ENCODE measurements at places on chromosomes 11 and 22. TPM values are rescaled to one million over a fixed set of nuclear protein-coding genes. Genes with fewer than 3 reads are reported as not detected.

- DNase-seq, result no peak
- no peaks in the 10 kb centered on the region for H3K4me1 ChIP-seq
- no peak overlapping the region for H3K27ac ChIP-seq
Observed at GRCh38 chr11:87754685-87755084, 420.6 kb downstream of the RAB38 start.

Gene OSM
- 1.6 TPM for total RNA-seq

DNA sequence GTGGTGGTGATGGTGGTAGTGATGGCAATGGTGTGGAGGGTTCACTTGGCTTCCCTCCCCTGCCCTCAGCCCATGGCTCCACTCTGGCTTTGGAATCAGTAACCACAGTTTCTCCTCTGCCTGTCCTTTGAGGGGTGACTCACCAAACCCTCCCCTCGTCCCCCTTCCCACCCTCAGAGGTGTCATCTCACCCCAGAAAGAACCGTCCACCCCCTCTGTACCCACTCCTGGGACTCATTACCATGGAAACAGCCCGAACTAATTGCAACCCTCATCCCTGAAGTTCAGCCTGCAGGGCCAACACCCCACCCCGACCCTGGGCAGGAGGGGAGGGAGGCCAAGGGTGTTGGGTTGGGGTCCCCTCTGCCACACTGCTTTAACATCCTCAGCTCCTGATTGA lies 26.6 kb downstream of the PHLDB1 start:
- H3K27me3 ChIP-seq, result no peaks in the 10 kb centered on the region
- peak overlapping the region; percentile 74 for H3K27ac ChIP-seq
- peaks cover 69% of the 10 kb centered on the region for H3K36me3 ChIP-seq
- H3K4me3 ChIP-seq, result no peak overlapping the region
- peaks cover 85% of the 10 kb centered on the region for H3K4me1 ChIP-seq
- DNase-seq, result no peak

DNA sequence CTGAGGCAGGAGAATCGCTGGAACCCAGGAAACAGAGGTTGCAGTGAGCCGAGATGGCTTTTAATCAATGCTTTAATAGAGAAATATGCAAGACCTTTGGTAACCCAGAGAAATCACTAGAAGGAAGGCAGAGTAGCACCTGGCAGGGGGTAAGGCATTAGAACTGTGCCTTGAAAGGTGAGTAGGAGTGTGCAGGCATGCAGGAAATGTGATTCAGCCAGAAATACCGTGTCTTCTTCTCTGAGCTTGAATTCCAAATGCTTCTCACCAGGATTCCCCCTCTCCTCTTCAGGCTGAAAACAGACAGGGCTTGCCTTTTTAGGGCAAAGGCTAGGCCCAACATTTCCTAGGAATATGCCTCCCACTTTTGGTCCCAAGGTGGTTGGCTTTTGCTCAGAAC lies 51.0 kb downstream of the OR4D9 start:
- H3K27me3 ChIP-seq, result no peaks in the 10 kb centered on the region
- H3K27ac ChIP-seq, result no peak overlapping the region
- no peaks in the 10 kb centered on the region for H3K36me3 ChIP-seq
- DNase-seq, result no peak

Gene SEPTIN3
- total RNA-seq, result 0.07 TPM

GRCh38 chr11:122265981-122266380 lies 150.0 kb upstream of the BLID start:
- no peaks in the 10 kb centered on the region for H3K36me3 ChIP-seq
- no peak overlapping the region for H3K4me3 ChIP-seq
- no peaks in the 10 kb centered on the region for H3K4me1 ChIP-seq
- H3K27me3 ChIP-seq, result no peaks in the 10 kb centered on the region

- peaks cover 6% of the 10 kb centered on the region for H3K36me3 ChIP-seq
- H3K27me3 ChIP-seq, result no peaks in the 10 kb centered on the region
- DNase-seq, result no peak
- no peak overlapping the region for H3K4me3 ChIP-seq
Observed at GRCh38 chr22:19887256-19887985, 32.7 kb upstream of the GNB1L start.

Gene SHANK2
- total RNA-seq, result 0.35 TPM

DNA sequence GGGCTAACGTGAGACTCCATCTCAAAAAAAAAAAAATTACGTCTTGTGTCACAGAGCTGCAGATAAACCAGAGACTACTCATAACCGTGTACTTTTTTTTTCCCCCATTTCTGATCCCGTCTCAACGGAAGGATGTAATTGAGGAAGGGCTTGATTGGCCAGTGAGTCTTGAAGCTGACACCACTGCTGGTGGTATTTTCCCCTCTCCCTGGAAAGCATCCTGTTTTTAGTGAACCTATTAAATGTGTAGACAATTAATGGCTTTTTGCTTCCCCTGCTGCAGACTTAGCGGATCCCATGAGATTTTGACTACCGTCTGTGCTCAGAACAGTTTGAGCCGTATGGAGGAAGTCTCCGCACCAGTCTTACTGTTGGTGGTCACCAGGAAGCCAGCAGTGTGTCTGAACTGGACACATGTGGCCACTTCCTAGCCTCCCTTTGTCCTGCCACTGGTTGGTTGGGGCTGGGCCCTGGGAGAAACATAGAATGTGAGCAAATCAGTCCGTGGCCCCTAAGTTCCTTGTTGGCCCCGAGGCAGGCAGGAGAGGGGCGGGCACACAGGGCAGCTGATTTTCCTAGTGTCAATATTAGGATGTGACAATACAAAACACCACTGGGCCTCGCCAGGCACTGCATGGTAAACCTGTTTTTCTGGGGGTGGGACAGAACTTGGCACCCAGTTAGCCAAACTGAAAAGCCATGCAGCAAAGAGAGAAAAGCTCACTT lies 3.1 kb downstream of the BIK start:
- H3K4me3 ChIP-seq, result no peak overlapping the region
- no peaks in the 10 kb centered on the region for H3K4me1 ChIP-seq
- H3K27me3 ChIP-seq, result no peaks in the 10 kb centered on the region
- H3K36me3 ChIP-seq, result no peaks in the 10 kb centered on the region
